ENCODE measurements at places on chromosomes 12 and 14. TPM values are rescaled to one million over a fixed set of nuclear protein-coding genes. Genes with fewer than 3 reads are reported as not detected.

- DNase-seq: no peak
Observed at GRCh38 chr14:101225157-101226152, 321.9 kb upstream of the RTL1 start.

DNA sequence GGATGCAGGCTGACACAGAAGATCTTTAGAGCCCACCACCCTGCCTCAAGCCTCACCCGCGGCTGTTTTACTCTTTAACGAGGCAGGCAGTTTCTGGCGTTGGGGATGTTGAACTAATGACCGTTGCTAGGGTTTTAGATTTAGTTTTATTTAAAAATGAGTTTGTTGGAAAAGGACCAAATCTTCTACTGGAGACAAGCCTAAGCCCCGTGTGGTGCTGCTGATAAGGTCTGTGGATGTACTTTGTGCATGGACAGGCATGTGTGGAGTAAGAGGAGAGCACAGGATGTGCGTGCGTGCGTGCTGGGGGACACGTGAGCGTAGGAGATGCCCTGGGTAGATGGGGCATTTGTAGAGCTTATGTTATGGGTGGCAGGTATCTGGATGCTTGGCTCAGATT is 5.7 kb downstream of the NTF3 start:
- DNase-seq: no peak

GRCh38 chr12:96948782-96949181 is 41.7 kb downstream of the NEDD1 start:
- DNase-seq: no peak

- no peak for DNase-seq
Observed at GRCh38 chr12:21568115-21568514, 36.5 kb downstream of the GYS2 start.

- DNase-seq: no peak
Observed at GRCh38 chr14:29820785-29821184, 106.9 kb downstream of the PRKD1 start.

DNA sequence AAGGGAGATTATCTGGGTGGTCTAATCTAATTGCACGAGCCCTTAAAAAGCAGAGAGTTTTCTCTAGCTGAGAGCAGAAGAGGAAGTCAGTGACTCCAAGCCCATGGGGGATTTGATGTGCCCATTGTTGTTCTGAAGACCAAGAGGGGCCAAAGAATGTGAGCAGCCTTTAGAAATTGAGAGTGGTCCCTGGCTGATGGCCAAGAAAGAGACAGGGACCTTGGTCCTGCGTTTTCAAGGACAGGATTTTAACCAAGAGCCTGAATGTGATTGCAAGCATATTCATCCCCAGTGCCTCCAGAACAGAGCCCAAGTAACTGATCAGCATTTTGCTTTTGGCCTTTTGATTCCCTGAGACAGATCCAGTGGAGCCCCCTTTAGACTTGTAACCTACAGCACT is 1353.9 kb downstream of the AACS start:
- DNase-seq: no peak

DNA sequence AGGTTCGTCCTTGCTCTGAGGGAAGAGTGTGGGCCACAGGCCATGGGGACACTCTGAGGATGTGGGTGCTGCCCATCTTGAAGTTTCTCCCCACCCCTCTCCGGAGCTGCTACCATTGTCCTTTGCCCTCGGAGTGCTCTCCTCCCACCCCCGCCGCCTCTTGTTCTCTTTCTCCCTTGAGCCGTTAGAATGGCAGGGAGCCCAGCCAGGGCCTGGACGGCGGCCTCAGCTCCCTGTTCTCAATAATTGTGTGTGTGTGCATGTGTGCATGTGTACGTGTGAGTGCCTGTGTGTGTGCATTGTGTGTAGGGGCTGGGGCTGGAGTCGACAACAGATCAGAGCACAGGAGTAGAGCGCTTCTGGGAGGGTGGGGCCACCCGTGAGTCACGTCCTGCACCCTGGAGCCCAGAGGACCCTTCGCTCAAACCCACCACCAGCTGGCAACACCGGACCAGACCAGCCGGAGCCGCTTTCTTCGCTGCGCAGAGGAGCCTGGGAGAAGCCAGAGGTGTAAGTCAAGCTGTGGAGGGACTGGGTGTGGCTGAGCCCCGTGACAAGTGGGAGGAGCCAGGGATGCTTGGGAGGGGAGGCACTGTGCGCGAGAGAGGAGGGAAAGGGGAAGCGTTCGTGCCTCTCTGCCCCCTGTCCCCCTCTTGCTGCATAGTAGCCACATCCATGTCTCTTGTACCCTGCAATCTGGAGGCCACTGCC is 25.9 kb upstream of the KCNA5 start:
- no peak for DNase-seq

DNA sequence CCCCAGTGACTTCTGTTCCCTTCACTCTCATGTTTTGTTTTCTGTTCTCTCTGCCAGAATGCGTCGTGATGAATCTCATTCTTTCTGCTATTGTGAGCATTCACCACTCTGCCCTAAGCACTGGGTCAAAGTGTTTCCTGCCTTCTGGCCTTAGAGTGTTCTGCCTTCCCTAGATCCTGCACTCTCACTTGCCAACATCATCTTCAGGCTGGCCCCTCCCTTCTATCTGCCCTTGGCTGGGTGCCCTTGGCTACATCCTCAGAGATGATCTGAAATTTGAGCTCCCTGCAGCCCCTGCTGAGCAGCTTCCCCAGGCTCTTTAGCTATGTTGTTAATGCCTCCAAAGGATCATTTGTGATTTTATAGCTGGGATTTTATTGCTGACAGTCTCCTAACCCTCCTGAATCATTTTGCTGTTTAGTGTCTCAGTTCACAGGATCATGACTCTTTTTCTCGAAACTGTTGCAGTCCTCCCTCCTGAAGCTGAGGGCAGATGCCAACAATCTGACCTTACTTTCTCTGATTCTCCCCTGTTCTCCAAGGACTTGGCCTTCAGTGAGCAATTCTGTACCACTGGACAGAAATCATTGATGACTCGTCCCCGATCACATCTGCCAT is 4.5 kb downstream of the DHRS2 start:
- DNase-seq: no peak

Gene LYZ
- not detected for total RNA-seq

- DNase-seq: no peak
Observed at GRCh38 chr12:23618718-23619117, 330.8 kb downstream of the SOX5 start.

All from SJSA1 (cell line).